Type B pancreatic cell (in vitro differentiated cells): ENCODE measurements at places on chromosomes 1 and 21. TPM values are rescaled to one million over a fixed set of nuclear protein-coding genes. Genes with fewer than 3 reads are reported as not detected.

DNA sequence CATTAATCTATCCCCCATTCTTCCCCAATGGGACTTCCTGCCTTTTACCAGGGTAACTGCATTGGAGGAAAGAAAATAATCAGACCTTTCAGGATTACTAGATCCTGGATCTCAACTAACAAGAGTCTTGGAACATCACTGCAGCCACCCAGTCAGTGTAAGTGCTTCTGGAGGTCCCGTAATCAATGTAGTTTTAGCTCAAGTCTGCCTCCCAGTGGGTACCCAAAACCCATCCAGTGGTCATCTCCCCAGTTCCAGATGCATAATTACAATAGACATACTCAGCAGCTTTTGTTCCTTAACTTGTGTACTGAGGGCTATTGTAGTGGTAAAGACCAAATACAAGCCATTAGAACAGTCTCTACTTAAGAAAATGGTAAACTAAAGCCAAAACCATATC, 319.1 kb downstream of the GPATCH2 start:
- DNase-seq: no peak

- DNase-seq: no peak
Measured at GRCh38 chr21:41325138-41325912, 8.7 kb downstream of the FAM3B start.

Gene IL23R
- total RNA-seq: 0.14 TPM in 1 of 2 replicates, not detected in the other

Gene MAP3K21
- total RNA-seq: 3.6 and 6.4 TPM in 2 replicates
